NCI-H2081 treated with DMSO at 0.1 percent for 48 hours (cell line): ENCODE measurements at places on chromosomes 6 and 20.

- DNase-seq = no peak
Observed at GRCh38 chr20:55160037-55160436, 684.6 kb downstream of the DOK5 start.

GRCh38 chr6:167858086-167858591 lies 31.4 kb downstream of the AFDN start:
- no peak for DNase-seq

DNA sequence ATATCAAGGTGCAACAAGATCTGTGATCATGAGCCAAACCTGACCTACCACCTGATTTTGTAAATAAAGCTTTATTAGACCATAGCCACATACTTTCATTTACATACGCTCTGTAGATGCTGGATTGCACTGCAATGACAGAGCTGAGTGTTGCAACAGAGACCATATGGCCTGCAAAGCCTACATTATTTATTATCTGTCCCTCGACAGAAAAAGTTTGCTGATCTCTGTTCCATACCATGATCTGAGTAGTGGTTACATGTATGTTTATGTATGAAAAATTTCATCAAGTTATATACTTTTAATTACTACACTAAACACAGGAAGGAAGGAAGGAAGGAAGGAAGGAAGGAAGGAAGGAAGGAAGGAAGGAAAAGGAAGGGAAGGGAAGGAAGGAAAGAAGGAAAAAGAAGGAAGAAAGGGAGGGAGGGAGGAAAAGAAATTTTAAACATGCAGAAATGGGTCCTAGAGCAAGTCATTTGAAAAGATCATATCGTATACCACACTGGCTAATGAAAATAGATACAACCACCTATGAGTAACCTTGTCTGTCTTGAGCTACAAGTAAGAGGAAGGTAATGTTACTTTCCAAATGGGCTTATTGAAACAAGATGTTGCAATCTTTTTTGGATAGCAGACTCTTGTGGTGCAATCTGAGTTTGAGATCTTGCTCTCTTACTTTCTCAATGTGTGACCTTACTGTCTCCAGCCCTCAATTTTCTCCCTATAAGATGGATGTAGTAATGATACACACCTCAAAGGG lies 441.0 kb downstream of the KIF16B start:
- no peak for DNase-seq

DNA sequence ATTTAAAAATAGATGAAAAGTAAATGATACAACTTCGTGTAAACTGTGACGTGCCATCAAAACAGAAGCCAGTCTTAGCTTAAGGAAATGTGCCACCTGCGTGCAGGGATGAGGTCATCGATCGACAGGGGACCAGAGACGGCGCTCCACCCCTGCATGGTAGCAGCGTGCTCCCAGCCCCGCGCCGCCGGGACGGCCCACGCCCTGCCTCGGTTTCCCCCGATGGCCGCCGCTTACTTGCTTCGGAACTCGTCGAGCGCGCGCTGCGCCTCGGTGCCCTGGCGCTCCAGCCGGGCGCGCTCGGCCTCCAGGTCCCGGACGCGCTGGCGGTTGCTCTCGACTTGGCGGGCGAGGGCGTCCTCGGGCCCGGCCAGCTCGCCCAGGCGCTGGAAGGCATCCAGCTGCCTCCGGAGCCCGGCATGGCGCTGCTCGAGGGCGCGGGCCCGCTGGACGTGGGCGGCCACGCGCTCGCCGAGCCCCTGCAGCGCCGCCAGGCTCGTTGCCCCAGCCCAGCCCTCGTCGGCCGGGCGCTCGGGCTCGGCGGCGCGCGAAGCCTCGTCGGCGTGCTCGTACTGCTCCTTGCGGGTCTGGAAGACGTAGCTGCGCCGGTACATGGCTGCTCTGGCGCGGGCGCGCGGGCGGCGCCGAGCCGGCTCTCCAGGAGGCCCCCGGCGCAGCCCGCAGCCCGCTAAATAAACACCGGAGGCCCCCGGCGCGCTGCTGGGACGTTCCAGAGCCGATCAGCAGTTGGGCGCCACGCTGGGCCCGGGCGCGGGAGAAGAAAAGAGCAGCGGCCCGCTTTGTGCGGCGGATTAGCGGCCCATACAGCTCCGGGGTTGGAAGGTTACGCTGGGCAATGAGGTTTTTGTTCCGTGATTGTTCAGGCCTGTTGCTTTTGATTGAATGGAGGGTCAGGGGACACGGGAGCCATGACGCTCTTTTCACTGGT lies at the start of gene BFSP1:
Gene BFSP1 (minus strand): TSS at position 664 of the 949 bp plus-strand sequence. CDS start 50 bp downstream, at position 614.
- peak; percentile 4 for DNase-seq

GRCh38 chr6:70673601-70674000 lies 5.9 kb downstream of the SMAP1 start:
- no peak for DNase-seq

GRCh38 chr6:131773284-131773950 lies 34.4 kb upstream of the ENPP1 start:
- no peak for DNase-seq

- no peak for DNase-seq
Observed at GRCh38 chr20:3924304-3925112, 35.3 kb downstream of the PANK2 start.

- no peak for DNase-seq
Observed at GRCh38 chr6:6771964-6772363, 183.4 kb downstream of the LY86 start.

- DNase-seq = no peak
Observed at GRCh38 chr20:17807651-17808050, 107.9 kb downstream of the BANF2 start.

- DNase-seq = no peak
Observed at GRCh38 chr20:36672991-36673390, 27.0 kb upstream of the SLA2 start.

GRCh38 chr6:100230953-100231316 lies 233.8 kb downstream of the SIM1 start:
- no peak for DNase-seq

DNA sequence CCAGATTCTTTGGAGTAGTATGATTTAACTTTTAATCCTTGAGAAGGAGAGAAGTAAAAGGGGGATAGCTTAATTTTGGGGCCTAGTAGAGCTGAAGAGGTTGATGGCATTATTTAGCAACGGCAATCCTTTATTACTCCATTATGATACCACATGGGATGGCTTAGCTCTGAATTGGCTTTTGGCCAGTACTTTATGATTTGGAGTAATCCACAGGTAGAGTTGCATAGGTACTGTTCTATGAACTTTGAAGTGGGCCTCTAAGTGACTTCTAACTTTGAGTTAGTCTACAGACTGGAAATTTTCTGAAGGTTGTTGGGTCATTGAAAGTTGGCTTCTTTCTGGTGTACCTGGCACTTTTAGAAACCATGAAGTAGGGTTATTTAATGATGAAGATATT lies 11.6 kb downstream of the YWHAB start:
- no peak for DNase-seq

- no peak for DNase-seq
Observed at GRCh38 chr20:57932227-57932864, 222.5 kb upstream of the PMEPA1 start.

- no peak for DNase-seq
Observed at GRCh38 chr6:2990248-2990931, 9.3 kb upstream of the NQO2 start.

GRCh38 chr6:76584121-76584520 lies 511.7 kb upstream of the IMPG1 start:
- no peak for DNase-seq

DNA sequence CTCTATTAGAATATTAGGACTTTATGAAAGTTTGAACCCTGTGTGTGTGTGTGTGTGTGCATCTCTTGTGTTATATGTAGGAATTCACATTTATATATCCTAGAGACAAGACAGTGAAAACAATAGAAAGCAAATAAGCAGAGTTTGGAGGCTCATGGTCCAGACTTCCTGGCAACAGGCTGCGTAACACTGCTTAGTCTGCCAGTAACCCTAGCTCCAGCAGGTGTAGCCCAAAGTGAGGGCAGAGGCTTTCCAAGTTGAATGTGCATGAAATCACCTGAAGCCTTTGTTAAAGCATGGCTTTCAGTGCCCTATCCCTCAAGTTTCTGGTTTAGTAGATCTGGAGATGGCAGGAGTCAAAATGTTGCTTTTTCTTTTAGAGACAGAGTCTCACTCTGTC lies 569.9 kb downstream of the KIF16B start:
- DNase-seq = no peak

GRCh38 chr6:157221817-157222175 lies 101.5 kb downstream of the TMEM242 start:
- DNase-seq = no peak

DNA sequence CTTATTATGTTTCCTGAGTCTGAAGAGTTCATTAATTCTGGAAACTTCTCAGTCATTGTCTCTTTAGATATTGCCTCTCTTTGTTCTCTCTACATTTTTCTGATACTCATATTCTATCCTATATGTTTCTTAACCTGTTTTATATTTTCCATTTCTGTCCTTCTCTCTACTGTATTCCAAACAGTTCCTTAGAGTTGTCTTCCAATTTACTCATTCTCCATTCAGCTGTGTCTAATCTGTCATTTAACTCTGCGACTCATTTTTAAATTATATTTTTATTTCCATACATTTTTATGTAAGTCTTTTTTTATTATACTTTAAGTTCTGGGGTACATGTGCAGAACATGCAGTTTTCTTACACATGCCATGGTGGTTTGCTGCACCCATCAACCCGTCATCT lies 251.8 kb downstream of the NRN1 start:
- no peak for DNase-seq

DNA sequence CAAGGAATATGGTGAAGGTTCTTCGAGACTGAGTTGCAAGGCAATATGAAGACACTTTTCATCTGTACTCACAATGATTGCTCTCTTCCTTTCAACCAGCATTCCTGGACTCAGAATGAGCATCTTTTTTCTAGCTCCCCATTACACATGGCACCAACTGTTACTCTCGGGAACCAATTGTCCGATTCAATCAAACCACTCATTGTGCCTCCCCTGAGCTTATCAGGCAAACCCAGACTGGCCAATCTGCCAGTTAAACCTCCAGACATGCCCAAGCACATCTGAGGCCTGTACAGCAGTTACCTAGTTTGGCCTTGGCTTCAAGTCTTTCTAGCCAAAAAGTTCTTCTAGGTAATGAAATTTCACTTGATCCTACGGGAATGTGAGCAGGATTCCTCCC lies 164.1 kb downstream of the ID4 start:
- DNase-seq = no peak

DNA sequence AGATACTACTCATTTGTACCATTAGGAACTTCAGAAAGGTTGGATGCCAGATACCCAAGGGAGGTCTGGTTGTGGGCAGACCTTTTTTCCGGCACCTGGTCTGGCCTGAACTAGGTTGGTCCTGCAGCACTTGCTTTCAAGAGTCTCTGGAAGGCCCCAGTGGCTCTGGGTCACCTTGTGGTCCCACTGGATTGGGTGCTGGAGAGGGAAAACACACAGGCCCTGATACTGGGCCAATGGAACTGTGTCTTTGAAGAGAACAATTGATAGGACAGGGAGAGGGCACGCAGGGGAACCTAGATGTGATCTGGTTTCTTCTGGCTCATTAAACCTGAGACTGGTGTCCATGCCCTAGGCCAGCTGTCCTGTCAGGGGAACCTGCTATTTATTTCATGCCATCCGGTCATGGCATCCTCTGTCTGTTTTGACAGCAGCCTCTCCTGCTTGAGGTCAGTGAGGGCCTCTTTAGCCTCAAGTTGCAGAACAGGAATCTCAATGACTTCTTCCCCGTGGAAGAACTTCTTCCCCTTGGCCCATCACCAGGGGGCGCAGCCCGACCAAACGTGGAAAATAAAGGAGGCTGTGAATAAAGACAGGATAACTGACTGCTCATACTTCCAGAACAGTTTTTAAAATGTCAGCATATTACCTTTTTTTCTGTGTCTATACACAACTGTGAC lies 25.0 kb downstream of the TAF8 start:
- DNase-seq = no peak

DNA sequence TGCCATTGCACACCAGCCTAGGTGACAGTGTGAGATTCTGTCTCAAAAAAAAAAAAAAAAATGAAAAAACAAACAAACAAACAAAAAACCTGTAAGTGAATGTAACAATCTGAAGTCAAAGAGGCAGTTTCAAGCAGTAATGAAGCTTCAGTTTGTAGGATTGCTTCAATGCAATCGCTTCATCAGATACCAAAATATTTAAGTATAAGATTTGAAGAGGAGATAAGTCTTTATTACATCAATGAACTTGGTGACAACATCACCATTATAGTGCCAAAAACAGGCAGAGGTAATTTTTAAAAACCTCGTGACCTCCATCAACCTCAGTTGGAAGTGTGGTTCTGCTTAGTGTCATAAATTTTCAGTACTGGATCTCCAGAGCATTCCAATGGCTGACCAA lies 74.7 kb downstream of the MYLK4 start:
- no peak for DNase-seq

DNA sequence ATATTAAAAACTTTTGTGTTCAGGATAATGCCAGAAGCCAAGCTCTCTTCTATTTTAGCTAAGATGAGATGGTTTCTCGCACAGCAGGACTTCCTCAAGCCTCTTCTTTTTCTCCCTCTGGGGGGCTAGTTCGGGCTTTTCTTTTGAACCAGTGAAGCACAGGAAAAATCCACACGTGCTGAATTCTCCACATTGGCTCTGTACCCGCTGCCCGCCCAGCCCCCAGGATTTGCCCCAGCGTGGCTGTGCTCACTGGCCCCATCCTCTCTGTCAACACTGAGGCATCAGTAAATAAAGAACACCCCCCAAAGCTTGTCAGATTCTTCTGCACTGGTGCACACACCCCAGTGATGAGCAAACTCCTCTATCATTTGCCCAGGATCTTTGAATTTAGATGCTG lies 232.8 kb downstream of the ZNF217 start:
- DNase-seq = no peak

DNA sequence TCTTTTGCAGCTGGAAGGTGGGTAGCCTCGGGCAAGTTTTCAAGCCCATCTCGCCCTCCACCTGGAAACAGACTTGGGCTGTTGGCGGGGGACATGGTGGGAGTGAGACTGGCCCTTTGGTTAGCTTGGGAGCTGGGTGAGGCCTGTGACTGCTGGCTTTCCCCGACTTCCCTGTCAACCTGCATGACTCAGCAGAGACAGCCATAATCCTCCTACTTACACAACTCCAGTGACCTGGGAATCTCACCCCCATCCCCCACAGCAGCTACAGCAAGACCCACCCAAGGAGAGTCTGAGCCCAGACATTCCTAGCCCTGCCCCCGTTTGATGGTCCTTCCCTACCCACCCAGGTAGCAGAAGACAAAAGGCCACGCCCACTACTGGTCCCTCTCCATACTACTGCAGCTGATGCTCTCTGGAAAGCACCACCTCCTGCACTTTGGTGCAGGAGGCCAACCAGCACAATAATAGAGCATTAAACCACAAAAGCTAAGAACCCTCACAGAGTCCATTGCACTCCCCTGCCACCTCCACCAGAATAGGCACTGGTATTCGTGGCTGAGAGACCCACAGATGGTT lies 188.4 kb downstream of the TRDN start:
- no peak for DNase-seq

- DNase-seq = no peak
Observed at GRCh38 chr20:25690427-25690826, 6.2 kb downstream of the ZNF337 start.

DNA sequence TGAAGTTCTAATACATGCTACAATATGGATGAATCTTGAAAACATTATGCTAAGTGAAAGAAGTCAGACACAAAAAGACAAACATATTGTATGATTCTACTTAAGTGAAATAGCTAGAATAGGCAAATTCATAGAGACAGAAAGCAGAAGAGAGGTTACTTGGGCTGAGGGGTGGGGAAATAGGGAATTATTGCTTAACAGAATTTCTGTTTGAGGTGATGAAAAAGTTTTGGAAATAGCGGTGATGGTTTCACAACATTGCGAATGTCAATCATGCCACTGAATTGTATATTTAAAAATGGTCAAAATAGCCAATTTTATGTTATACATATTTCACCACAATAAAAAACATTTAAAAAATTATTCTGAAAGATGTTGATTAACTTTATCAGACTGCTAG lies 6.1 kb downstream of the SLC26A8 start:
- DNase-seq = no peak
